ENCODE measurements at places on chromosomes 3 and 15.

DNA sequence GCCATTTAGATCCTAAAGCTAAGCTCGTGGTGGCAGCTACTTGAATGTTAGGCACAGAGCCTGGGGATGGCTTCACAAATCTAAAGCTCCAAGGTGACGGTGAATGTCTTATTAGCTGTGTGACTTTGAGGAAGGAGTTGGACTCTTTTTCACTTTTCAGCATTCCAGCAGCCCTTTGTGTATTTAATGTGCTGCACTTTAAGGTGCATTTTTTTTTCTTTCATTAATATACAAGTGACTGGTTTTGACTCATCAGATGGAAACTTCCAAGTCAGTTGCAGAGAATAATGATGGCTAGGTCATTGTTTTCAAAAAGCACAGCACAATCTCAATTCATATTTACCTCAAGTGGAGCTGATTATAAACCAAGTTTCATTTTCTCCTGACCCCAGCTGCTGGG, 55.8 kb downstream of the TMED3 start:
- no peak overlapping the region for H3K27ac ChIP-seq
- no peak overlapping the region for H3K4me3 ChIP-seq
- H3K36me3 ChIP-seq = peaks cover 5% of the 10 kb centered on the region
- no peak for DNase-seq

DNA sequence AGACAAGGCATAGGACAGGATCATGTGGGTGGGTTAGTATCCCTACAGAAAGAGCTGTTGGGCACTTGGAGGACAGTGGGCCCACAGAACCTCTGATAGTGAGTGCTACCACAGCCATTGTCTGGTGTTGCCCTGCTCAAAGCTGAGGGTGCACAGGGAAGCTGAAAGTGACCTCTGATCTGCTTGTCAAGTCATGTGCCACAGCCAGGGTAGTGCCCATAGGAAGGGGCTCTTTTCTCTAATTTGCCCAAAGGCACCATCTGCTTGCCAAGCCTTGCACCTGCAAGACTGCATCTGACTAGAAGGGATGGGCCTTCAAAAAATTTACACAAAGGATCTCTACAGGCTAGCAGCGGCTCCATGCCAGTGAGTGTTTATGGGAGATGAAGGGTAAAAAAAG, 87.4 kb upstream of the GSK3B start:
- no peak overlapping the region for H3K4me3 ChIP-seq
- DNase-seq = no peak
- no peaks in the 10 kb centered on the region for H3K4me1 ChIP-seq
- no peaks in the 10 kb centered on the region for H3K36me3 ChIP-seq
- H3K27ac ChIP-seq = no peak overlapping the region

DNA sequence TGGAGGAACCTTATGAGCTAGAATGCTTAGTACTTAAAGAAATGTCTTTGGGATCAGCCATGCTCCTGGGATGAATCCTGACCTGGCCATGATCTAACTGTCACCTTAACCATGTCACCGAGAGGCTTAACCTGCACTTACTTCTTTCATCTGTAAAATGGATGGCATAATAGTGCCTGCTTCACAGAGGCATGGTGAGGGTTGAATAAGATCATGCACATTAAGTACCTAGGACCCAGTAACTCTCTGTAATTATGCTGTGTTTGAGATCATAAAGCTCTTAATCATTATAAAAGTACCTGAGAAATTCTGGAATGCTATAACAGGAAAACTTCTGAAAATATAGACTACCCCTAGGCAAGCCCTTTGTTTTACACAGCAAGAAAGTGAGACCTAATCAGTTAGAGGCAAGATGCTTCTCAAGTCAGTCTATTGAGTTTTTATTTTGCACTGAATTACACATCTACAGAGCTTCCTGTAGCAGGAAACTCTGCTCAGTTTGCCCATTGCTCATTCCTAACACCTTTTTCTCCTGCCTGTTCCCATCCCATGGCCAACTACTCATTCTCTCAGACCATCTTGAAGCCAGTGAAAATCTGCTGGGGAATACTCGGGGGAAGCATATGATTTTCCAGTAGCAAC, 1015.5 kb upstream of the CFAP20DC start:
- DNase-seq = no peak
- H3K36me3 ChIP-seq = peaks cover 4% of the 10 kb centered on the region
- peaks cover 4% of the 10 kb centered on the region for H3K4me1 ChIP-seq
- H3K27ac ChIP-seq = no peak overlapping the region
- H3K27me3 ChIP-seq = no peaks in the 10 kb centered on the region

DNA sequence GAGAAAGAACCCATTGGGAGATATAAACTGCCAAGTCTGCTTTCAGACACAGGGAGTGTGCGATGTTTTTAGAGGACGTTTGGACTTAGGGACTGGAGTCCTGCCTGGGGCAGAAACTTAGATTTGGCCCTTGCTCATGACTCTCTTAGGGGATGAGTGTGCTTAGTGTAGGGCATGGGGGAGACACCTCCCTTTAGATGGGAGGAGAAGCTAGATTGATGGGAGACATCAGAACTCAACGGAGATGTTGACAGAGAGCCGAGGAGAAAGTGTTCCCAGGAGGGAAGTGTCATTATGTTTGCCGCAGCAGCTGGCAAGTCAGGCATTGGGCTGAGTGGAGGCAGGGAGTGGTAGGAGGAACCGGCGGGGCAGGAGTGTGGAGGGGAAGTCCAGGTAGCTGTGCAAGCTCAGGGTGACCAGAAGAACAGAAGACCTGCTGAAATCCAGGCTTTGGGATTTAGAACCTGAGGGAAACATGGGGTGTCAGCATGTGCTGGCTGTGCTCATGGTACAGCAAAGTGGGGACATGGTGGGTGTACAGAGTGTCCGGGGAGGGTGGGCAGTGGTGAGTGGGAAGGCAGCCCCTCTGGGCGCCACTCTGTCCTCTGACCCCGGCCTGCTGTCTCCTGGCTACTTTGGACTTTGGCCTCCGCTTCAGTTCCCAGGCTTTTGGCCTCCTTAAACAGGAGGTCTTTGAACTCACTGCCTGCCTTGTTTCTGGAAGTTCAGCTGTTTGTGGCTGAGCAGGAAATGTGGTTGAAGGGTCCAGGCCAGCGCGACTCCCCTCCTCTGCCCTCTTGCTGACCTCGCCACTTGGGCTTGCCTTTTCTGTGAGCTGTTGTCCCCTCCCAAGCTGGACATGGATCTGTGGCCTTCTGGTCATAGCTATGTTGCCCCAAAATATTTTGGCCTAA, 324.0 kb upstream of the LRRFIP2 start:
- peaks cover 44% of the 10 kb centered on the region for H3K27me3 ChIP-seq
- peaks cover 7% of the 10 kb centered on the region for H3K4me1 ChIP-seq
- DNase-seq = no peak
- no peak overlapping the region for H3K27ac ChIP-seq
- no peaks in the 10 kb centered on the region for H3K36me3 ChIP-seq
- H3K4me3 ChIP-seq = no peak overlapping the region

DNA sequence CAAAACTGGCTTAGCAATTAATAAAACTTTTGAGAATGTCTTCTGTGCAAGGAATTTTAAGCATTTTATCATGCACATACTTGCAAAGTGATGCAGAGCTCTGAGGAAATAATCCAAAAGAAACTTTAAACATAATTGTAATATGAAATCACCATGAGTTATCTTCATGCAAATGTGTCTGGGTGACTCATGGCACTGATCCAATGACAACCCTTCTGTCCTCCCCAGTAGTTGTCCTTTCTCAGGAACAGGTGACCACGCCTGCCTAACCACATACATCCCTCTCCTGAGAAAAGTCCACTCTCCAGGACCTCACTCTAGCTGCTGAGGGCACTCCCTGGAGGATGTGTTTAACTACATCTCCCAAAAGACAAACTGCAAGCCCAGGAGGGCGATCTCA, 530.6 kb upstream of the IL12A start:
- no peak overlapping the region for H3K4me3 ChIP-seq
- H3K27me3 ChIP-seq = no peaks in the 10 kb centered on the region
- H3K4me1 ChIP-seq = no peaks in the 10 kb centered on the region
- no peaks in the 10 kb centered on the region for H3K36me3 ChIP-seq

All from activated CD8-positive, alpha-beta memory T cell treated with anti-CD3 and anti-CD28 coated beads, Interleukin-2, amount 10 ng/mL, durations not matched to agents 7 days and 5 days (primary cell).